ENCODE measurements at places on chromosomes 6 and 20. TPM values are rescaled to one million over a fixed set of nuclear protein-coding genes. Genes with fewer than 3 reads are reported as not detected.

DNA sequence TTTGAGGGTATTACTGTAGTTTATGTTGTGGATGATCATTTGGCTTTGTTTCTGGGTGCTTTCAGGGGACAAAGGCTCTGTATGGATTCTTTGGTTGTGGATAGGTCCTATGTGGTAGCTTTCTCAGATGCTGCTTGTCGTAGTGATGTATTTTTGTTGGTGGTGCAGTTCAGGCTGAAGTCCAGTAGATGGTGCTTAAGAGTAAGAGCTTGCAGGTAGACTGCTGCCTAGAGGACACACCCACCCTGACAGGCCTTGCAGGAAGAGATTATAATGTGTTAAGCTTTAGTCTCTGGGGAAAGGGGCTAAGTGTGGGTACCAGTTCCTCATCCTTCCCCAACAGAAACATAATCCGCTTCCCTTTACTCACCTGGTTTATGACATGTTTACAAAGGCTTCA, 62.6 kb upstream of the ADGRB3 start:
- no peak for DNase-seq

DNA sequence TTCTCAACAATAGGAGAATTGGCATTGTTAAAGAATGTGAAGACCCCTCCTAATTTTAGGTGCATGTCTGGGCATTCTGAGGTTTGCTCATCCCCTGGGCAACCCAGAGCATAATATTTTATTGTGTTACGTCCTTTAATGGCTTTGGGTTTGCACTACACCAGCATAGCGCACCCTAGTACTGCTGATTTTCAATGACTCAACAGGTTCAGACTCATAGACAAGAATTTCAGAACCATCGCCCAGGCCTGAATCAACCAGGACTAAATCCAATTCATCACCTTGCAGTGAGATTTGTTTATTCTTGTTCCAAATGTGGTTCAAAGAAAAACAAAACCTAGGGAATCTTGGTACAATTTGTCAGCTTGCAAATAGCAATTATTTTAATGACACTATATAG, 137.8 kb upstream of the PHACTR1 start:
- no peak for DNase-seq

DNA sequence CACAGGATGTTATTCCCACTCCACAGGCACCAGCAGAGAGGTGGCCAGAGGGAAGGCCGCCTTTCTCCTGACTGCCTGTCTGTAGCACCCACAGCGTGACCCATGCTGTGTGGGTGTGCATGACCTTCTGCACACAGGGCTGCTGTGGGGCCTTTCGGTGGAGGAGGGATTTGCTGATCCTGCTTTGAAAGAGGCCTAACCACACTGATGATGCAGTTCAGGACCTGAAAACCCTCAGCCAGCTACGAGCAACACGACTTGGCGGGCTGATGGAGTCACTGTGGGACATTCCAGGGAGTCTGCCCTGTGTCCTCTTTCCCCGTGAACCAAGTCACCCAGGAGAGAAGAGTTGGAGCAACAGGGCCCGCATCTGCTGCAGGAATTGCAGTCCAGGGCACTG, 49.1 kb downstream of the SYTL3 start:
- no peak for DNase-seq

- DNase-seq = no peak
Observed at GRCh38 chr20:10832141-10832540, 158.3 kb upstream of the JAG1 start.

DNA sequence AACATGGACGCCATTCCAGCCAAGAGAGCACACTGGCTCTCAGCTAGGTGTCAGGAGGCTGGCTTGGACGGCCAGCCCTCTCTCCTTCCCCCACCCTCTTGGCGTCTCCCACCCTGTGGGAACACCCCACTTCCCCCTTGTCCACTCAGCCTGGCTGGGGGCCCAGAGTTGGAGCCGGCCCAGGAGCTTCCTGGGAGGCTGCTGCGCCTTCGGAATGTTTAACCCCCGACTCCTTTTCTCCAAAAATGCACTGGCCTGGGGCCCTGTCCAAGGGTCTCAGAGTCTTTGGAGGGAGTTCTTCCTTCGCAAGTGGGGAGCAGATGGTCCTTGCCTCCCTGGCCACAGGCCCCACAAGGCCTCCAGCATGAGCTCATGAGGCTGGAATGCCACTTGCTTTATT, 4.1 kb downstream of the ADAM33 start:
- no peak for DNase-seq

- DNase-seq = no peak
Observed at GRCh38 chr6:87393026-87393622, 14.6 kb upstream of the CFAP206 start.

DNA sequence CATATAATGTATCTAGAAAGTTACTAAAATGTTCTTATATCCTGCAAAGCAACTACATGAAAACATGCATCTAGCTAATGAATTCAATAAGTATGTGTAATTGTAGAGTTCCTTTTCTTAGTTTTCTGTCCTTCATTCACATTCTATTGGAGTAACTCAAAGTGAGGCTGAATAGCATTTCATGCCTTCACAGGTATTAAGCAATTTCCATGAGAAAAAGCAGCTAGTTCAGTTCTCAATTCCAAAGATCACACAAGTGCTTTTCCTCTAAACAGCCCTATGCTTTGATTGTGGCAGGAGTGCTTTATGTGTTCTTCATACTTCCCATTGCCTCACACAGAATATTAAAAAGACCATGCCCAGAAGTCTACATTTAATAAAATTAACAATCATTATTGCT, 274.9 kb downstream of the RFPL4B start:
- no peak for DNase-seq

- DNase-seq = no peak
Observed at GRCh38 chr6:53938810-53939209, 144.0 kb downstream of the LRRC1 start.

GRCh38 chr20:11302436-11302835, 615.3 kb upstream of the BTBD3 start:
- DNase-seq = no peak

DNA sequence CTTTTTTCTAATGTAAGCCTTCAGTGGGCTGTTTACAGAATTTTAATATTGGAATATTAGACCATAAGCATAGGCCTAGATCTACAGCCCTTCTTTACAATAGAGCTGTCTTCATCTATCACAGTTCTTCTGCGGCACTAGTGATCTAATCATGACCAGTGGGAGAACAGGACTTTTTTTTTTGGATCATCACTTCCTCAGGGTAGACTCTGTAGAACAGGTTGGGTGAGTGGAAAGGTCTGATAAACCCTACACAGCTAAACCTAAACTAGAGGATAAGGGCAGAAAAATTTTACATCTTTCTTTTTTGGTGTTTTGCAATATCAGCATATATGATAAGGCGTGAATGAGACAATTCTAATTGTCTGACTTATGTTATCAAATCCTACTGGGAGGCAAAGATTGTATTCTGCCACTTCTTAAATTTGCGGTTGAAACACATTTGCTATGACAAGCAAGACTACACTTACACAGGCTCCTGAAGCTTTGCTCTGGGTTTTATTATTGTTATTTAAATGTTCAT, 52.2 kb downstream of the GOPC start:
- no peak for DNase-seq

DNA sequence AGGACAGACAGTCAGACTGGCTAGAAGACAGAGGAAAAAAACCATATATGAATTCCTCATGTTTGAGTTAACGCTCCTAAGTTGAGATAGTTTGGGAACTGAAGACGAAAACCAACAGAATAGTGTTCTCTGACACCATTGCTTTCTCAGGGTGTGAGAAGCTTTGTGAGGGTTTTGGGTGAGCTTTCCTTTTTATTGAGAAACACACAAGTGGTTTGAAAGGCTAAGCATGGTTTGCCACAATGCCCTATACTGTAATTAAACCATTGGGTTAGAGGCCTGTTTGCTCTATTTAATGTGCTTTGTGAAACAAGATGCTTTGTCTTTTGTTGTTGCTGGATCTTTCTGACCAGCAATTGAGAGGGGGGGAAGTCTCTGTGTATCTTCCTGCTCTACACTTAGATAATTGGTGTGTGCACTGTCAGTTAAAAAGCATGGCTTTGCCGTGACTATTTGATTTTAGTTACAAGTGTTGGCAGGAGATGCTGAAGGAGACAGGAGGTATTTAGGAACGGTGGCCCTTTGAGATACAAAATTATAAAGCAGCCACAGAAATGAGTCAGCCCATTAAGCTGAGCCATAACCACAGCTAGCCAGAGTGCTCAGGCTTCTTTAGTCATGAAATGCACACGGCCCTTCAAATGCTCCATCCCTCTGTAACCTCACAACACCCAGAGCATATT, 273.0 kb upstream of the PREP start:
- no peak for DNase-seq

GRCh38 chr20:53907968-53908751, 162.2 kb downstream of the BCAS1 start:
- no peak for DNase-seq

DNA sequence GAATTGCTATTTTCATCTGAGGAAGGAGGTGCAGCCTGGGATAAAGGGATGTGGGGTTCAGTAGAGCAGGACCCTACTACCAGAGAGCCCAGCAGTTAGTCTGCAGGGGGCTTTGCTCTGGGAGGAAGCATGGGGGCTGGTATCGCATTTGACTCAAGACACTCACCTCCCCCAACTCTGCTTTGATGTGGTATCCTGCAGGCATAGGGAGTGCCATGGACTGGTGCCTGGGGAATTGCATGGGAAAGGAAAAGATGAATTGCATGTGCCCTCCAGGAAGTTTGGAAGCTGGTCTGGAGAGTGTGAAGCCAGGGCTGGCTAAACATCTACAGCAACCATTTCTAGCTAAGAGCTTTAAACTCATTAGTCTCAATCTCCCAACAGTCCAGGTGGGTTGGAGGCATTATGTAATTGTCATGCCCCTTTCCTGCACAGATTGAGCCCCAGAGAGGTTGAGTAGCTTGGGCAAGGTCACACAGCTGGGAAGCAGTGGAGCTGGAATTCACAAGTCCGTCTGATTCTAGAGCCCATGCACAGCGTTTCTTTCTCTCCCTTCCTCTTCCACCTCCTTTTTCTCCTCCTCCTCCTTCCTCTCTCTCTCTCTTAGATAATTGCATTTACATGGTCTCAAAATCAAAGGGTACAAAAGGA, 26.2 kb upstream of the PNPLA1 start:
- no peak for DNase-seq

DNA sequence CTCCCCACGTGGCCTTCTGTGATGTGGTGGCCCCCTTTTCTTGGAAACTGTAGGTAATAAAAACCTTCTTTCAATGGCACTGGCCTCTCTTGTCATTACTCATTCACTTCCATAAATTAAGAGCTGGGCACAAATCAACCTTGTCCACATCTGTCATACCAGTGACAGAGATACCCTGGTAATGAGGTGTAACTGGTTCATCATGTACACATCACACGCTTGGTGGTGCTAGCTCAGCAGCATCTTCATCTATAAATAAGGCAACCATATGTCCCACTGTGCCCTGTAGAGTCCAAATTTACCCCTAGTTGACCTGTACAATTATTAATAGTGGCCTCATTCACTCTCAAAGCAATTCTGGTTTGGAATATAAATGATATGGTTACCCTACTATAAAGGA, 245.6 kb downstream of the HIVEP2 start:
- no peak for DNase-seq

GRCh38 chr6:153804755-153805330, 234.2 kb upstream of the OPRM1 start:
- no peak for DNase-seq

- no peak for DNase-seq
Observed at GRCh38 chr6:313087-313486, 20.8 kb downstream of the DUSP22 start.

- no peak for DNase-seq
Observed at GRCh38 chr6:47897247-47897646, 115.4 kb downstream of the OPN5 start.

- DNase-seq = no peak
Observed at GRCh38 chr6:63487103-63487813, 85.0 kb upstream of the LOC128125822 start.

DNA sequence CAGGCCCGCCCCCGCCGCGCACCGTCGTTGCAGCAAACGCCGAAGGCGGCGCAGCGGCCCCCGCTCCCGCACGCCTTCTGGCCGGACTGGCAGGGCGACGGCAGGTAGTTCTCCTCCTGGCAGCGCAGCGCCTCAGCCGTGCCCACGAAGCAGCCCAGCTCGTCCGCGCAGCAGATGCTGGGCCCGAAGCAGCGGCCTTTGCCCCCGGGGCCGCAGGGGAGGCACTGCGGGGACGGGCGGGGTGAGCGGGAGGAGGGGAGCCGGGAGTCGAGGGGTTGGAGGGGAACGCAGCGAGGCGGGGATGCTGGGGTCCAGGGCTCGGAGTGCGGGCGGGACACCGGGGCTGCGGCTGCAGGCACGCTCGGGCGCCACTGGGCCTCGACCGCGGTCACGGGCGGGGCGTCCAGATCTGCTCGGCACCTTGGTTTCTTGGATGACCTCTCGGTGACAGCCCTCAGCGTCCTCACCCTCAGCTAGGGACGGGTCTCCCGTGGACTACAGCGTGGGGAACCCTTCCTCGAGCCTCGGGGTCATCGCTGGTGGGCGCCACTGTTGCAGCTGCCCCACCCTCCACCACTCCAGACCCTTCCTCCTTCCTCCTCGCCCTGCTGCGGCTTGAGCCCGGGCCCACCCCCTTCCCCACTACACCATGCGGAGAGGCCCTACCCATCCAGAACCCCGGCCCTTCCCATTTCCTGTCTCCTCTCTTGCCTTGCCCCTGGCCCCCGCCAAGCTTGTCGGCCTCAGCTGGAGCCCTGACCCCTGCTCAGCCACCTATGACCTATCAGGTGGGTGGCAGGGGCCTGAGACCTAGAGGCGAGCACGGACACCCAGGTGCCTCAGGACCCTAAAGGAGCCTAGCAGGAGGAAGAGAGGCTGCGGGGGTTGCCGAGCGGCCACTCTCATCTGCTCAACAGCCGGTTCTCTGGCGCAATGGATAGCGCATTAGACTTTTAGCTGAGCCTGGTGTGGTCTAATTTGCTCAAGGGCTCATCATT, 1.3 kb downstream of the AVP start:
- no peak for DNase-seq

DNA sequence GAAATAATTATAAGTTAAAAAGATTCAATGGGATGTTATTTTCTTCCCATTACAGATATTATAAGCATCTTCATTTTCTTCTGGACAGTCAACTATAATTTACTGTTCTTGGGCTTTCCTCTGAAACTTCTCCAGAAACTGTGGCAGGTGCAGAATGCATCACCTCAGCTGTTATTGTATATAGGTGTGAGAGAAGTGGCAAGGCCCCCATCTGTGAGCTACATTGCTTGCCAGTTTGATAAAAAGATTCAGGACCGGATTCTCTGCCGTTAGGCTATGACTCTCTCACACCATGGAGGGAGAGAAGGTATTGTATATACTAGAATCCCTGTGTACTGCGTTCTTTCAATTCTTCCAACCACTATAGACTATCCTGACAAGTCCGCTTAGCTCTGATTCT, 135.8 kb upstream of the CENPW start:
- no peak for DNase-seq

GRCh38 chr6:160069050-160069454, 52.6 kb upstream of the SLC22A1 start:
- no peak for DNase-seq

- no peak for DNase-seq
Observed at GRCh38 chr6:163789199-163789810, 374.8 kb downstream of the QKI start.

PPP1R3G gene
- 1.6 TPM for total RNA-seq

ALDH8A1 gene
- 3.3 TPM for total RNA-seq

TFEB gene
- 1.6 TPM for total RNA-seq

ELOVL2 gene
- total RNA-seq = 55.4 TPM

ADGRF5 gene
- 6.5 TPM for total RNA-seq

SSTR4 gene
- 0.41 TPM for total RNA-seq

SLC35D3 gene
- total RNA-seq = 0.82 TPM

SEMG1 gene
- not detected for total RNA-seq

TMEM14B gene
- total RNA-seq = 58.3 TPM

HCK gene
- 2.9 TPM for total RNA-seq

PLEKHG1 gene
- 9.0 TPM for total RNA-seq

WFDC5 gene
- not detected for total RNA-seq

MUC22 gene
- not detected for total RNA-seq

PAQR8 gene
- total RNA-seq = 12.6 TPM

All from frontal cortex (tissue), 4 donors.